Right ventricle myocardium inferior (tissue), 1 donor: ENCODE measurements at places on chromosomes 11 and 22. TPM values are rescaled to one million over a fixed set of nuclear protein-coding genes. Genes with fewer than 3 reads are reported as not detected.

DNA sequence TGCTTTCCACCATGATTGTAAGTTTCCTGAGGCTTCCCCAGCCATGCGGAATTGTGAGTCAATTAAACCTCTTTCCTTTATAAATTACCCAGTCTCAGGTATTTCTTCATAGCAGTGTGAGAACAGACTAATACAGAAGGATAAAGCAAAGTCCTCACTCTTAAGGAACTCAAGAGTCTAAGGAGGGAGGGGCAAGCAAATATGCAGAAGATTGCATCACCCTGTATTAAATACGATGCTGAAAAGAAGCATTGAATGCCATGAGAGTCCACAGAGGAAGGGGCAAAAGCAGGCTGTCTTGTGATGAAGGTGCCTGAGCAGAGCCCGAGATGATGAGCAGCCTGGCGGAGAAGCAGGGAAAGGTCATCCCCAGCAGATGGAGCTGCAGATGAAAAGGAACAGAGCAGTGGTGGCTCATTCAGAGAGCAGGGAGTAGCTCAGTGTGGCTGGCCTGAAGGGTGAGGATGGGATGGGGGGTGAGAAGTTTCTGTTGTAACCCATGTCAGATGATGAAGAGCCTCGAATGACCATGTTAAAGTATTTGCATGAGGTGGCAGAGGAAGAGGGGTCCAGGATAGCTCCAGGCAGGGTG is 6.3 kb upstream of the IZUMO1R start:
- no peak for DNase-seq

- DNase-seq = no peak
Observed at GRCh38 chr11:62264004-62264403, 6.0 kb upstream of the SCGB2A2 start.

DNA sequence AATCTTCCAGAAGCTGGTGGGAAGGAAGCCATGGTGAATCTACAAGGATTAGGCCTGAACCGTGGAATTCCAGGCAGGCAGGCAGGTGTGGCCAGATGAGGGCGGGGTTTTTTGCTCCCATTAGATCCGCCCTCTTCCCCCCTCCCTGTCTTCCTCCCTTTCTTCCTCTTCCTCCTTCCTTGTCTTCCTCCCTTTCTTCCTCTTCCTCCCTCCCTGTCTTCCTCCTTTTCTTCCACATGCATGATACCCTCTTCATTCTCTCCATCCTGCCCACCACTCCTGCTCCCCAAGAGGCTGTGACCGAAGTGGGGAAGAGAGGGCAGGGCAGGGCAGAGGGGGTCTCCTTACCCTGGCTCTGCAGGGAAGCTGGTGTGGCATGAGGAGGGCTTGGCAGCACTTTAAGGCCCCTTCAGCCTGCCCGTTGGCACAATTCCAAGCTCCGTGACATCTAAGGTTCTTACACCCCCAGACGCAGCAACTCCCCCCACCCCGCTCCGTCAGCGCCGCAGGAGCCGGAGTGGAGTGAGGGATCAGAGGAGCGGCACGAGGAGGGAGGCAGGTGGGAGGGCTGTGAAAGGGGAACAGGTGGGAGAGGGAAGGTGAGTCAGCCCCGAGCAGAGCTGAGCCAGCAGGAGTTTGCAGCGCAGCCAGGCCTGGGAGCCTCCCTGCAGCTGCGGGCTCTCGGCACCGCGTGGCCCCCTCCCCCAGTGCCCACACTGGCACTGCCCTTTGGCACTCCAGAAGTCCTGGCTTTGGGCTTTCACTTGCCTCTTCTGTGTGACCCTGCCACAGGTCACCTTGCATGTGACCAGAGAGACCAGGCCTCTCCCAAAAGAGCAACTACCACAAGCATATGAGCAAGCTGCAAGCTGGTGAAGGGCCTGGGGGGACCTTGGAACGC is 32.1 kb downstream of the KCNJ4 start:
- DNase-seq = peak; percentile 11

ABTB2 gene
- total RNA-seq = 14.3 TPM

DNA sequence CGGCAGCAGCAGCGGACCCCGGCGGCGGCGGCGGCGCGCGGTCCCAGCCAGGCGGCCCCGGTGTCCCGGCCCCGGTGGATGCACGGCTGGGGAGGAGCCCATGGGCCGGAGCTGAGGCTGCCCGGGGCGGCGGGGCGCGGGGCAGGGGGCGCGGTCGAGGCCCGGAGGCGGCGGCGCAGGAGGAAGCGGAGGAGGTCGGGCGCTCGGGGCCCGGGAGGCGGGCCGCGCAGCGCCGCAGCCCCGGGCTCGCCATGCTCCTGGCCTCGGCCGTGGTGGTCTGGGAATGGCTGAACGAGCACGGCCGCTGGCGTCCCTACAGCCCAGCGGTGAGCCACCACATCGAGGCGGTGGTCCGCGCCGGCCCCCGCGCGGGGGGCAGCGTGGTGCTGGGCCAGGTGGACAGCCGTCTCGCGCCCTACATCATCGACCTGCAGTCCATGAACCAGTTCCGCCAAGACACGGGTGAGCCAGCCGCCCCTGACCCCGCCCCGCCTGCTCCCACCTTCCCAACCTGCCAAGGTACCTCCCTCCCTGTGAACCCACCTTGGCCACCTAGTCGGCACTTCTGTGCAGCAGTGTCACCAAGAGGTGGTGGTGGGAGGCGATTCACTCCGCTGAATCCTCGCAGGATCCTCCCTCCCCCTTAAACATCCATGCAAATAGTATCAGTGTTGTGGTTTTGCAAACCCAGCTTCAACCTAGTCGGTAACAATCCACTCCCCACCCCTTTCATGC is 580 bp downstream of the DTX4 start:
- peak; percentile 71 for DNase-seq
